GM13976 (cell line): ENCODE measurements at places on chromosomes 6 and 20.

DNA sequence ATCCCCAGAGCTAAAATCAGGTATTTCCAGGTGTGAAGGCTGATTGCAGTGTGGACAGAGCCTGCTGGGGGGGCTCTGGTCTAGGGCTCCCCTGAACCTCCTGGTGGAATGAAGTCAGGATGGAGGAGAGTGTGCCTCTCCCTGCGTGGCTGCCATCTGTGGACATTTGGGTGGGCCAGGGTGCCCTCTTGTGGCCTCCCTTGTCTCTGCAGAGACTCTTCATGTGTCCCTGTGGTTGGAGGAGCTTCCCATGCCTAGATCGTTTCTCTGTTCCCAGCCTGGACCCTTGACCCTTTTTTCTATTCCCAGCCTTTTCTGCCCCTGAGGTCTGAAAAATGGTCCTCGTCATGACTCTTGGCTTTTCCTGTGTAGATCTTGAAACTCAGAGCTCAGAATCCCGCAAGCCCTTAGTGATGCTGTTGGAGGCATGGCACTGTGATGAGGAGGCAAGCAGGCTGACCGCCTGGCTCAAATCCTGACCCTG lies 9.9 kb upstream of the PSMF1 start:
- DNase-seq, result peak; percentile 64

GRCh38 chr6:32173051-32173727 lies 2.7 kb downstream of the AGPAT1 start:
- no peak for DNase-seq

DNA sequence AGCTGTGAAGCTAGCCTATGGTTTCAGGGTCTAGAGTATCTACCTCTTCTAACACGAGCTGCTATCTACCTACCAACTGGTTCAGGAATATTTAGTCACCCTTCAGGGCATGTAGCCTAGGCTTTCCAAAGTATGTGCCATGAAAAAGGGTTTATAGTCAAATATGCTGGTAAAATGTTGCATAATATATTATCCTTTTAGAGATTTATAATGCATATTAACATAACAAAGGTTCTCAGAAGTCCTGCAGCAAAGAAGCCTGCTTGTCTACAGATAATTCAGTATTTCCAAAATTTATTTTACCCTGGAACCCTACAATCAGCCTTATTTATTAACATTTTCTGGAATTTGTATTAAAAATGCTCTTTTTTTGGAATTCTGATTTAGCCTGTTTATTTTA lies 56.0 kb downstream of the PRDM13 start:
- DNase-seq, result no peak

DNA sequence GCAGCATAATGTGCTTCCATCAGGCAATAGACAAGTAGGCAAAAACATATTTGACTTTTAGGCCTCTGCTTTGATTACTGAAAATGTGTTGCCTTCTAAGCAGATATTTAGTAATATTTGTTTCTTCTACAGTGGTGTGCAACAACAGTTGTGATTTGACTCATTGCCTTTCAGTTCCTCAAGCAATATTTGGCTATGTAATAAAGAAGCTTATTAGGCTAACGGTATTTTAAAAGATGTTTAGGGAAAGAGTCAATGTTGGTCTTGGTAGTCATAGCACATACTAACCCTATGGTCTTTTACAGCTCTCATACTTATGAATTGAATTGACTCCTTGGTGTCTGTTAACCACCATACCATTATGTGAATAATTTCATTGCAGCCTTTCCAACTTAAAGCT lies 124.1 kb downstream of the GRIK2 start:
- DNase-seq, result no peak

- DNase-seq, result no peak
Measured at GRCh38 chr6:37192666-37193065, 22.7 kb downstream of the PIM1 start.

DNA sequence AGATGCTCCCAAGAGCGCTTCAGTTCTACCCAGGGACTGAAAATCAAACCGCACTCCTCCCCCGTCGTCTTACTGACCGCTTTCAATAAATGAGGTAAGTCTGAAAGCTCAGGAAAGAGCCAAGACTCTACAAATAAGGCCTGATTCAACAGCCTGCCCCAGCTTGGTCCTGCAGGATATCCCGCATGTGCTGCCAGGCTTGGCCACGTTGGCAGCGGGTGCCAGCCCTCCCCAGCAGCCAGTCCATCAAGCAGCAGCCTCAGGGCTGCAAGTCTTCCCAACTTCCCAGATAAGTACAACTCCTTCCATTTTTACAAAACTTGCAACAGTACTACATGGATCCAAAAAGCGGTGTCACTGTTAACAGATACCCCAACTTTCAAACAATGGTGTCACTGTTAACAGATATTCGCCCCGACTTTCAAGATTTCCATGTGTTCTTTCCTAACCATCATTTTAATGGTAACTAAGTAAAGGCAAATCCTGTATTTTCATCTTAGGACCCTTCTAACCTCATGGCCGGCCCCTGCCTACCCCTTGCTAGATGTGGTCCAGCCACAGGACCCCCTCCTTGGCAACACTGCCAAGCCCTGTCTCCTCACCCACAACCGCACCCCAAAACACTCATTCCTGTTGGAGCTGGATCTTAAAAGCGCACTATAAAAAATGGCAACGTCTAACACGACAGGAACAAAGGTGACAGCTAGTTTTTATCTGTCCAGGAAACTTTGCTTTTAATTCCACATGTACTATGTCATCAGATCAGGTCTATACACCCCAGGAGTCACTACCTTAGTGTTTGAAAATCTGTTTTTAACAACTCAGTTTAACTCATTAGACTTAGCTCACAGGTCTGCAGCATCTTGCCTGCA lies 28.0 kb downstream of the DIDO1 start:
- DNase-seq, result no peak

DNA sequence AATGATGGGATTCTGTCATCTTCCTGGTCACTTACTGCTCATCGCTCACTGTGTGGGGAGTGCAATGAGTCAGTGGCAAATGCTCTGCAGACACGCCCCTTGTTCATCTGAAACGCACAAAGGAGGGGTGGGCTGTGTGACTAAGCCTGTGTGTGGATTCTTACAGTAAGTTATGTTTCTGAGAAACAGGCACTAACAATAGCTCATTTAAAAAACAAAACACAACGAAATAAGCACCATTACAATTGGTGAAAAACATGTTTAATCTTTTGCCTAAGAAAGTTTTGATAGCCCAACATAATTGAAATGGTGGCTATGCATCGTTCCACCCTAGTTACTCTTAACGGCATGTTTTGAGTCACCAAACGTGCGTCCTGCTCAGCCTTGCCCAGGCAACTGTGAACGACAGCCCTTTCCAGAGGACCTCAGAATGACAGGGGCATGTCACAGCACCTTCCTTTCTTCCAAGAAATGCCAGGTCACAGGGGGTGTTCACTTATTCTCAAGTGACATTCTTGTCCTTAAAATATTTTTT lies 118.4 kb upstream of the SGK1 start:
- peak; percentile 62 for DNase-seq

GRCh38 chr6:36506611-36507010 lies 40.7 kb downstream of the STK38 start:
- DNase-seq, result no peak

DNA sequence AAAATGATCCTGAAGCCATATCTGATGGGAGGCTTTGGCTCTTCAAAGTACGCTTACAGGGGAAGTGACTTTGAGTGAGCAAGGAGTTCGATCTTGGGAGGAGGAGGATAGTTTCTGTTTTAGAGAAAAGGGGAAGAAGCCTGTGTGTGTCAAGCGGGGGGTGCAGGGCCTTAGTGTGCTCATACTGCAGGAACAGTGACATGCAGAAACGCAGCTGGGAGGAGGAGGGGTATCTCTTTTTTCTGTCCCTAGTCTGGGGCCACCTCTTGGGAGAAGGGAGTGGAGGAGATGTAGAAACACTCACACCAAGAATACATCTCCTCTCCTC lies 19.8 kb downstream of the SIRPD start:
- DNase-seq, result peak; percentile 52

DNA sequence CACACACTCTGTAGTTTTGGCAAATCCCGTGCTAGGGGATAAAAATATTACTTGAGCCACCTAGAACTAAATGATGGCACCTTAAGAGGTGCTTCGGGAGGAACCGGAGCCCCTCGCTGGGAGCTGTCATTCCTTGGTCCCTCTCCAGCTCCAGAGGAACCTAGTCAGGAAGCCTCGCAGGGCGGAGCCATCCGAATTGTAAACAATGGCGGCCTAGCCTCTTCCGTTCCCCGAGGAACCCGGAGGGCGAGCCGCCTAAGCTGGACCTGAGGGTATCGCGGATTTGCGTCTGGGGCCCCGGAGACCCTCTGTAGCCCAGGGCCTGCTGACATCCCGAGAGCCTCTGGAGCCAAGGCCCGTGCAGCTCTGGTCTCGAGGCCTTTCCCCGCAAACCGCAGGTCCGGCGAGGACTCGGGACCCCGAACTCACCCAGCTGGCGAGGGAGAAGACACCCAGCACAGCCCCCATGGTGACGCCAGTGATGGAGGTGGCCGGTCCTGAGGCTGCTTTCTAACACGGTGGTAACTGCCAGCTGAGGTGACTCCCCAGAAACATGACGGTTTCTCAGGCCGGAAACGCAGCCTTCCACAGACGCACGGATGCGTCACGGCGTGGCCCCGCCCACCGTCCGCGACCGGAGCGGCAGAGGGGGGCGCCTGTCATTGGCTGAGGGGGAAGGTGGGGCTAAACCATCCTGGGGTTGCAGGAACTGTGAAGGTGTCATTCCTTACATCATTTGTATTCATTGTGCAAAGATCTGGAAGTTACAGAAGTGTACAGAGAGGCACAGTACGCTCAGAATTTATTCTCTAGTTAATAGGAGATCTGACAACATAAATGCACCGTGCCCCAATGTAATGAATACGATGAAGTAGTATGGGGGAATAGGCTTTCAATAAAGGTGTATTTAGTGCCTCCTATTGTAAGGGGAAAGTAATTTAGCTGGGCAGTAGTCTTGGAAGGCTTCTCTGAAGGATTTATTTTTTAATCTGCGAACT lies at the start of gene SERINC3:
TSS of gene SERINC3 (minus strand) at position 587 of the 998 bp plus-strand sequence. CDS start at position 468, 119 bp downstream.
- peak; percentile 97 for DNase-seq

DNA sequence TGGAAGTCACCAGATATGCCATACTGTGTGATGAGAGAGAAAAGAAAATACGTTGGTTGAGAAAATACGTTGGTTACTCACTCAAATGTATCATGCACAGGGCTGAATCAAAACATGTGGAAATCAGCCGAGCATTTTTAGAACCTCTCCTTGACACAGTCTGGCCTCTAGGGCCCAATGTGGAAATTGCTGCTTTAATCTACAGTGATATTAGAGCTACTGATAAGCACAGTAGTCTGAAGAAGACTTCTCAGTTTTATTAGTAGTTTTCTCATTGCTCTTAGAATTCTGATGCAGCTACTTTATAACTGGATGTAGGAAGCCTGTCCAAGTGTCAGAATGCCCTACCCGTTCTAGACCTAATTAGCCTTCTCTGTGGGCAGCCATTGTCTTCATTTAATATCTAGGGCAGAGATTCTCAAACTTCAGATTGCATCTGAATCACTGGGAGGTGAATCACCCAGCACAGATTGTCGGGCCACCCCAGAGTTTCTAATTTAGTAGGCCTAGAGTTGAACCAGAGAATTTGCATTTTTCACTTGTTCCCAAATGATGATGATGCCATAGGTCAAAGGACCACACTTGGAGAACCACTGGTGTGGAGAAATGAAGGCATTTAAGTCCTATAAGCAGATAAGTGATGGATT lies 229.1 kb downstream of the PLCB1 start:
- no peak for DNase-seq

DNA sequence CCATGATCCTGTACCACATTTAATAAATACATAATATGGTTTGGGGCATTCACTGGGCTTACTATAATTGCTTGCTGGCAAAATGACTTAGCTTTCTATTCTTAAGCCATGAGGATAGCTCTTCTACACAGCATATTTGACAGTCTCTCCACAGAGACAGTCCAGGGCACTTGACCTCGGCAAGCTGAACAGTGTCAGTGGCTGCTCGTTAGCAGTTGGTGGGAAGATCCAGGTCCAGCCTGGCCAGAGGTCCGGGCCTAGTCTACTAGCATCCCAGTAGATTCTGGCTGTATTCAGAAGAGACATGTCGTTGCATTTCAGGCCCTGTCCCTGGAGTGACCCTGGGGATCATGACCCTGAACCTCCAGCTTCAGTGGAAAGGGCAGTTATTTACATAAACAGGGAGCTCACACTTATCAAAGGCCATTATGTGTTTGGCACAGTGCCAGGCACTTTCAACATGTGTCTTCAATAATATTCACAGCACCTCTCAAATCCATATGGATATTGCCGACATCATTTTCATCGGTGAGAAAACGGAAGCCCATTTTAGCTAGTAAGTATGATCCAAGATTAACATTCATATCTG lies 139.0 kb downstream of the IMPG1 start:
- no peak for DNase-seq

DNA sequence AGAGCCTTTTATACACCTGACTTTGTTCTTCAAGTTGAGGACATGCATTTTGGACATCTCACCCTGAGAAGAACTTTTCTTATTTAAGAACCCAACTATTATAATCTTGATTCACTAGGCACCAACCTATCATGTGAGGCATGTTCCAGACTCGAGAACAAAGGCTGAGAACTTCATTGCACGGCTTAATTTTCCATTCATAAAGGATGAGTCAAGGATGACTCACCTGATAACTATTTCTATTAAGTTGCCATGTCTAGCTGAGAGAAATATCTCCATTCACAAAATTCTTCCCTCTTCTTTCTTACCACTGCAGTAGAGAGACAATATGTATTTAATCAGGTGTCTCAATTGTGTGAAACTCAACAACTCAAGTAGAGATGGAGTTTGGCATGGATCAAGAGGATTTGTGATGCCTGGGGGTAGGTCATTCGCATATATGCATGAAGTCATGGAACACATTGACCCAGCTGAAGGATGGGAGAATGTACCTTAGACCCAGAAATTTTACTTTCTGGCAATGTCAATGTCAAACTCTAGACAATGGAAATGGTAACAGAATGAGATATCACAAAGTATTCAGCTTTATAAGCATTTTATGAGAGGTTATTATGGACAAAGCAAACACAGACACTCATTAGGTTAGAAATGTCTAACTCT lies 208.7 kb upstream of the PRND start:
- no peak for DNase-seq

- DNase-seq, result no peak
Measured at GRCh38 chr20:25510202-25510601, 75.1 kb downstream of the NINL start.

DNA sequence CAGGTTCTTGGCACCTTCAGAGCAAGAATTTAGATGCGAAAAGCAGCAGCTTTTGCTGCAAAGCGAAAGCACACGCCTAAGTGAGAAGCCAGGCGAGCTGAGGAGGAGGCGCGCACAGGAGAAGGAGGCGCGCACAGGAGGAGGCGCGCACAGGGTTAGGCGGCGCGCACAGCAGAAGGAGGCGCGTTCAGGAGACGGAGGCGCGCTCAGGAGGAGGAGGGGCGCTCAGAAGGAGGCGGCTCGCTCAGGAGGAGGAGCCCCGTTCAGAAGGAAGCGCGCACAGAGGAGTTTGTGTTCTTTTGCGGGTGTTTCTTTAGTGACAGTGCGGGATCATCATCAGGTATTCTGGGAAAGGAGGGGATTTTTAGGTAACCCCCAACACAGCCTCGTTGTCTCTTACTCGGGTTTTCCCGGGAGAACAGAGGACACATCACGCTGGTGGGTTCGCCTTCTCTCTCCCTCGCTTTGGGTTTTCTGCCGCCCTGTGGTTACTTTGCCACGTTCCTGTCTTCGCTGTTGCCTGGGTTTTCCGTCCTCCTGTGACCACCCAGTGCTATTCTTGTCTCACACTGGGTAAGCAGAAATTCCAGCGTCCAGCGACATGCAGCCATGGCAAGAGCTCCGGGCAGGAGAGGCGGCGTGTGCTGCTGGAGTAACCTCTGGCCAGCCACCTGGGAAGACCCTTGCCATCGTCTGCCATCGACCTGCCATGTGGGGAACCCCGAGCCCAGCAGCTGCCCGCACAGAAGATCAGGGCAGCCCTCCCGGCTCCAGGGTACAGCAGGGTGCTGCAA lies 47.0 kb downstream of the WDR27 start:
- peak; percentile 78 for DNase-seq

- peak; percentile 31 for DNase-seq
Measured at GRCh38 chr6:113855500-113856374, 1.4 kb upstream of the MARCKS start.
